ENCODE measurements at places on chromosomes 2 and 18.

- no peak for DNase-seq
Observed at GRCh38 chr2:75960472-75961009, 249.8 kb upstream of the GCFC2 start.

DNA sequence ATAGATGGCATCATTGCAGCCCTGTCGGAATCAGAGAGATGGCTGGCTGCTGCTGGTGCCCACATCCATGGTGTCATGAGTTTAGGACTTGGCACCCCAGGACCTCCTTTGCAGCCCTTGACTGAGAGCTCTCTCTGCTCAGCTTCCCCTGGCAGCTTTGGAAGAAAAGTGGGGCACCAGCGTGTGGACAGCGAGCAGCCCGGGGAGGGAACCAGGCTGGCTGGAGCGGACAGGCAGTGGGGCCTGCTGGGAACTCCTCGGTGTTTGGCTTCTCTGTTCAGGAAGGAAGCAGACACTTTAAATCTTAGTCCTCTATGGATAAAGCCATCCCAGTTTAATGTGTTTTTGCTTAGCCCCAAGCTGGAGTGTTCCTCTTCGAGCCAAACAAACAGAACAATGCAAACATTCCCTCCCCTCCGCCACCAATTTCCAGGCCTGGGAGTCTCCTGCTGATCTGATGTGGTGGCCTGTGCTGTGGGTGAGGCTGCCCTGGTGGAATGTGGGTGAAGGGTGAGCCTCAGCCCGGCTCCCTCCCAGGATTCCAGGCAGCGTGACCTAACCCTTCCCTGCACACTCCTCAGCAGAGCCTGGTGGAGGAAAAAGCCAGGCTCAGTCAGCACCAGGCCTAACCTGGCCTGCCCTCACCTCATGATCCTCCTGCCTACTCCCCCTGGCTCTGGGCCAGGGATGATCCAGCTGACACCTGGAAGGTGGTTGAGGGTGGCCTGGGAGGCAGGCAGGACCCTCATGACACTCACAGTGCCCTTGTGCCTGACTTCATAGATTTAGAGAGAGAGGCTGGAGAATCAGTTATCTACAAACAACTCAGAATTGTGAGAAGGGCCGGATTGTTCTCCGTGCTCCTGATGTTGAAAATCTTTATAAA, 21.6 kb upstream of the ITGB6 start:
- DNase-seq: no peak

GRCh38 chr2:62364791-62365528, 141.0 kb downstream of the TMEM17 start:
- no peak for DNase-seq

DNA sequence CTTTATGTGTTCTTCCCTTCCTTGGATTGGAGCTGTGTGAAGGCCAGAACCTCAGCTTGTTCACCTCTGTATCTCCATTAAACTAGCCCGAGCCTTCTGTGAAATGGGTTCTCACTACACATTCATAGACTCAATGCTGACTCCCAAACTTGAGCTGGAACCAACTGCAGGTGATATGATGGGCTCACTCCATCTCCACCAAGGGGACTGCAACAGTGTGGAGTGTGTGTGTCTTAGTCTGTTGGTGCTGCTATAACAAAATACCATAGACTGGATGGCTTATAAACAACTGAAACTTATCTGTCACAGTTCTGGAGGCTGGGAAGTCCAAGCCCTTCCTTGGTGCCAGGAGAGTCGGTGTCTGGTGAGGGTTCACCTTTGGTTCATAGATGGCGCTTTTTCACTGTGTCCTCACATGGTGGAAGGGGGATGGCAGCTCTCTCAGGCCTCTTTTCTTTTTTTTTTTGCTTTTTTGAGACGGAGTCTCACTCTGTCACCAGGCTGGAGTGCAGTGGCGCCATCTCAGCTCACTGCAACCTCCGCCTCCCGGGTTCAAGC, 94.2 kb upstream of the MAP4K3 start:
- DNase-seq: no peak

DNA sequence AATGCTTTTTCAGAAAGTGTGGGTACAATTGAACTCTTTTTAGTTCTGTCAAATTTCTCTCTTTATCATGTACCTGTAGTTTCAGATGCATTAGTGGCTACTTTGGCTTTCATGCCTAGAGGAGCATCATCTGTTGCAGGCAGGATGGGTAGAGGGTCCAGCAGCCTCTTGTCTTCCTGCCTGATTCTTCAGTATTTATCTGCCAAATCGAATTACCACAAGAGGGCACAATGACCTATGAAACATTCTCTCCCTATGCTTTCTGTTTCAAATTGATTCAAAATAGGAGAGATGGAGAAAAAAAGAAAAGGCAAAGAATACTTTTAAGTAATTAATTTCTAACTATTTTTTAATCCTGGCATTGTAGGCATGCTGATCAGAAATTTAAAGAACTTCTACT, 477.2 kb downstream of the TRIB2 start:
- DNase-seq: no peak

DNA sequence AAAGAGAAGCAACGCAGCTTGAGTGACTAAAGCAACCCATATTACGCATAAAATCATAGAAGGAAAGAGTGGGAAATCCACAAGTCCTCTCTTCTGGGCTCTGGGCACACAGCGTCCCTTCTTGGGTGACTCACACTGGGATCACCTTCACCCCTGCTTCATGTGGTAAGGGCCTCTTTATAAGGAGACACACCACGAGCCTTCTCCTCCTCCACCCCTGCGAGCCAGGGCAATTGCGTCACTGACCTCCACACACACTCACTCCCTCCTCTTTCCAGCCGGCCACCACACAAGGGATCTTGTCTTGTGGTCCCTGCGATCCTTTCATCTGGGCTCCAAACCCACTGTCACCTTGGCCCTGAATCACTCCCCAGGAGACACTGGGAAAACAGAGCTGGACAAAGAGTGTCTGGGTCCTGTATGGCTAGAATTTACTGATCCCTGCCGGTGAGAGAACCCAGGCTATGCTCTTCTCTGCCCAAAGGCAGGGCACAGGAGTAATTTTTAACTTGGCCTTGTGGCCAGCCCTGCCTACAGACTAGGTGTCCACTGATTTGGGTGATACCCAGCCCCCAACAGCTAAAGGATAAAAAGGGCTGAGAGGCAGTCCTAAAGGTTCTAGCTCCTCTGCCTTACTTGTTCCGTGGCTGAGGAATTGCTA, 35.3 kb downstream of the NHEJ1 start:
- no peak for DNase-seq

- DNase-seq: no peak
Observed at GRCh38 chr18:24791751-24792545, 331.5 kb downstream of the HRH4 start.

Data from activated CD4-positive, alpha-beta T cell treated with anti-CD3 and anti-CD28 coated beads for 4 hours (primary cell).